GM04504 (cell line): ENCODE measurements at places on chromosomes 5 and 9.

DNA sequence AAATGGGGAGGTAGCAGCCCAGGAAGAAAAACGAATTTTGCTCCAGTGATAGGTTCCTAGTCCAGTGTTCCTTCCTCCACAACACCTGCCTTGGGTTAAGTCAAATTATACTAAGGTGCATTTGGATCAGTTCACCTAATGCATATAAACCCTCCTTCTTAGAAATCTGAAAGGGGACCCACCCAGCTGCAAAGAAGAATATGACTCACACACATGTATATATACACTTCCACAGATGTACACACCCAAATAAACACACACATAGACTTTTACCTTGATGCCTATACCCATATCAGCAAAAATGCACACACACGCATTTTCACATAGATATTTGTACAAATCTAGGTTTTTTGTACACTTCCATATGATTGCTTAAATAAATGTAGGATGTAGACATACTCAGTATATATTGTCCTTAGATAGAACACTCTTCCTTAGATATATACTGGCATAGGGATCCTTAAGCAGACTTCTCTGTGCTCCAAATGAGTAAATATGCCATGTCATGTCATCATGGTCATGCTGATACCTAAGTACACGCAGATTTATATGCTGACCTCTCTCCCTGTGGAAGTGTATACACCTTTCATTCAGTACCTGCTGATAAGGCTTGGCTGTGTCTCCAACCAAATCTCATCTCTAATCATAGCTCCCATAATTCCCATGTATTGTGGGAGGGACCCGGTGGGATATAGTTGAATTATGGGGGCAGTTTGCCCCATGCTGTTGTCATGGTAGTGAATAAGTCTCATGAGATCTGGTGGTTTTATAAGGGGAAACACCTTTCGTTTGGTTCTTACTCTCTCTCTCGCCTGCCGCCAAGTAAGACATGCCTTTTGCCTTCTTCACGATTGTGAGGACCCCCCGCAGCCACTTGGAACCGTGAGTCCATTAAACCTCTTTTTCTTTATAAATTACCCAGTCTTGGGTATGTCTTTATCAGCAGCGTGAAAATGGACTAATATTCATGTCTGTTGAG is 10.2 kb downstream of the ADRB2 start:
- DNase-seq: no peak

- DNase-seq: no peak
Measured at GRCh38 chr9:99635032-99635431, 186.7 kb upstream of the NR4A3 start.

DNA sequence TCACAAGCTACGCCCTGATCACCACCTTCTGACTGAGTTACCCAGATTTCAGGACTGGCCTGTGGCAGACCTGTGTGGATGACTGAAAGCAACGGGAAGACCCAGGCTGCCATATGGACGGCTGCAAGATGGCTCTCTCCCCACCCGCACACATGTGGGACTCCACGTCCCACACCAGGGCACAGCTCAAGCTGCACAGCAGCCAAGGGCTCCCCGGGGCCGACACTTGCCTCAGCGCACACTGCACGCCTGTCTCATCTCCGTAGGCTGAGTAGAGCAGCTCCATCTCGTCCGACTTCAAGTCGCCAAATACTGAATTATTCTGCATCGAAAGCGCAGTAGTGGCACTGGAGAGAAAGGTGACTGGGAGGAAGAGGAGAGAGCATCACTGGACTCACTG is 14.5 kb downstream of the BRD9 start:
- DNase-seq: no peak

GRCh38 chr5:58122157-58122556 is 337.7 kb downstream of the PLK2 start:
- DNase-seq: no peak

DNA sequence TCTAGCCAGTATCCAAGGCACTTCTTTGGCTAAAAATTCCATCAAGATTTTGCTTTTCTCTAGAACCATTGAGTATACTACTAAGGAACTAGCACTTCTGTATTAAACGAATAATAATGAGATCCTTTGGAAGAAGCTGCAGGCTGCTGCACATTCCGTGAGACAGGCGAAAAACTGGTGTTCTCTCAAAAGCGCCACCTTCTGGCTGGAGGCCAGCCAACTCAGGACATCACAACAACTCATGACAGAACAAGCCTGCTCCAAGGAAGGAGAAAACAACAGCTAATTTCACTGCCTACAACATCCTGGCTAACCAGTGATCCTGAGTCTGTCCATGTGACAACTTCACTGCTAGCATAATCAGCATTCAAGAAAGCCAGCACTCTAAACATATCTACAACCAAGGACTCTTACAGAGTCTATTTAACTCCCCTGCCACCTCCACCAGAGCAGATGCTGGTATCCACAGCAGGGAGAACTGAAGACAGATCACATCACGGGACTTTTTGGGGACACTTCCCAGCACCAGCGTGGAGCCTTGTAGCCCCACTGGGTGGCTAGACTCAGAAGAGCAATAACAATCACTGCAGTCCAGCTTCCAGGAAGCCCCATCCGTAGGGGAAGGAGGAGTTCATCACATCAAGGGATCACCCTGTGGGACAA is 150.5 kb downstream of the YTHDC2 start:
- peak; percentile 7 for DNase-seq

- peak; percentile 45 for DNase-seq
Measured at GRCh38 chr9:128733256-128733655, 9.3 kb upstream of the ZDHHC12 start.

GRCh38 chr9:91908746-91909145 is 41.3 kb downstream of the ROR2 start:
- DNase-seq: no peak

DNA sequence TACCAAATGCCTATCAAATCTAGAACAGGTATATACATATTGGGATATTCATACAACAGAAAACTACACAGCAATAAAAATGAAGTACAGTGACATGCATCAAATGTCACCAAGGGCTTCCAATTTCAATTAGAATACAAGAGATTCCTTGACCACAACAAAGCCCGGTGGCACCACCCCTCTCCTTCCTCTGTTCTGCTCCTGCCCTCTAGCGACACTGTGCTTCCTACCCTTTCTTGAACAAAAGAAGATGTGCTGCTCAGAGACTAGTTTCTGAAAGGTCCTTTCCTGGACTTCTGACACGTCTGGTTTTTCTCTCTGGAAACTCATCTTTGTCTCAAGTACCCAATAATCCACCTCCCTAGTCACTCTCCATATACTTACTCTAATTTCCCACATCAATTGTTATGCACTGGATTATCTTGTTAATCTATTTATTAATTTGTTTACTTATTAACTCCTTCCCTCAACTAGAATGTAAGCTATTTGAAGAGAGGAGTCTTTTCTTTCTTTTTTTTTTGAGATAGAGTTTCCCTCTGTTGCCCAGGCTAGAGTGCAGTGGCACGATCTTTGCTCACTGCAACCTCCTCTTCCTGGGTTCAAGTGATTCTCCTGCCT is 70.4 kb upstream of the CTSV start:
- DNase-seq: peak; percentile 6

- no peak for DNase-seq
Measured at GRCh38 chr5:165956854-165957253, 2334.6 kb upstream of the WWC1 start.

- no peak for DNase-seq
Measured at GRCh38 chr5:87997662-87998061, 271.0 kb downstream of the TMEM161B start.

DNA sequence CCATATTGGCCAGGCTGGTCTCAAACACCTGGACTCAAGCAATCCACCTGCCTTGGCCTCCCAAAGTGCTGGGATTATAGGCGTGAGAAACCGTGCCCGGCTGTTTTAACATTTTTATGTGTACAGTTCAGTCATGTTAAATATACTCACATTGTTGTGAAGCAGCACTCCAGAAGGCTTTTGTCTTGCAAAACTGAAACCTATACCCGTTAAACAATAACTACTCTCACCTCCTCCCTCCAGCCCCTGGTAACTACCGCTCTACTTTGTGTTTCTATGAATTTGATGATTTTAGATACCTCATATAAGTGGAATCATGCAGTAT is 23.1 kb upstream of the SHB start:
- DNase-seq: no peak

GRCh38 chr5:56900858-56901578 is 8.4 kb upstream of the SETD9 start:
- peak; percentile 14 for DNase-seq

- peak; percentile 84 for DNase-seq
Measured at GRCh38 chr9:35489313-35490154, at the start of gene RUSC2. Gene RUSC2 (plus strand): TSS chr9:35490111. CDS start chr9:35546522, 56,411 bp downstream.

DNA sequence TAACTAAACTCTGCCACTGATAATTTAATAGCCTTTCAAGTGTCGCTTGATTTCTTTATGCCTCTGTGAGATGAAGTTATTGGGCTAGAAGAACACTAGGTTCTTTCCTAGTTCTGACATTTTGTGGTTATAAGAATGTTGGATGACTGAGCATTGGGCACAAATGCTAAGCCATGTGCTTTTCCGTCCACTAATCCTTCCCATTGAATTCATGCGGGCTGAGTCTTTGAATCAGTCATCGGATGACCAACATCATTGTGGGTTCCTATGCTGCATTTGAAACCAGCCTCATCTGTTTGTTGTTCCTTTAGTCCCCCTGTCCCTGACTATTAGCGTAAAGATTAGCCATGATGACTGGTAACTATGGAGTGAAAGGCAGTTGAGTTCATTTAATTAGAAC is 58.5 kb downstream of the ALDH1A1 start:
- peak; percentile 20 for DNase-seq

- DNase-seq: no peak
Measured at GRCh38 chr5:45189481-45189880, 380.7 kb downstream of the MRPS30 start.

DNA sequence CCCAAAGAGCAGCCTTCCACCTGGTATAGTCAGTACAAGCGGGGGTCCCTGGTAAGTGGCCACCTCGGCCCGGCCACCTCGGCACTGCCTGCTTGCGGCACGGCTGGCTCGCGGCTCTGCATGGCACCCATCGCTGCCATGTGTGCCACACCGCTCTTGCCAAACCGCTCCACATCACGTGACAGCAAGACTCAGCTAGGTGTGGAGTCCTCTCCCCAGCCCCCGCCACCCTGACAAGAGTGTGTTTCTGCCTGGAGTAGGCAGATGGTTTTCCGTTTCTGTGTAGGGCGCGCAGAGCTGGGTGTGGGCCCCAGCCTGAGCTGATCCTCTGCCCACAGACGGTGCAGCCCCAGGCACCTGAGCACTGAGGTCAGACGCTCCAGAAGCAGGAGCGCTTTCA is 50.5 kb upstream of the FCN2 start:
- no peak for DNase-seq

GRCh38 chr5:124372457-124372856 is 374.0 kb downstream of the ZNF608 start:
- DNase-seq: no peak

- DNase-seq: no peak
Measured at GRCh38 chr5:96252596-96252995, 180.5 kb downstream of the PCSK1 start.

DNA sequence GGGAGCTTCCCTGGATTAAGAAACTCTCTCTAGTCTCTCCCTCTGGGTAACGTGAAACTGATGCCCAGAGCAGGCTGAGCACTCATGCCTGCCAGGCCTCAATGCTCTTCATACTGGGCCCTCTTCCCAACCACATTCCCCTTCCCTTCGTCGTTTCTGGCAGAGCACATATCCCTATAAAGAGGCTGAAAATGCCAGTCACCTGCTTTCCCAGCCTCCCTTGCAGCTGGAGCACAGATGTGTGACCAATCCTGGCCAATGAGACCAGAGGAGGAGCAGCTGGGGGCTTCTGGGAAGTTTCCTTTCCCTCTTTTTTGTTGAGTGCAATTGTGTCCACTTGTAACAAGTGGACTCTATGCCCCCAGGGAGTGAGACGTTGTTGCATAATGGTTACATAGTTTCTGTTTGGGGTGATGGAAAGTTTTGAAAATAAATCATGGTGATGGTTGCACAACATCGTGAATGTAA is 30.2 kb upstream of the SMIM23 start:
- DNase-seq: peak; percentile 27

GRCh38 chr9:27504259-27504658 is 19.8 kb upstream of the IFNK start:
- no peak for DNase-seq
